Activated B cell treated with CpG ODN at 0.5 μM for 24 hours (primary cell): ENCODE measurements at places on chromosomes 6 and 20. TPM values are rescaled to one million over a fixed set of nuclear protein-coding genes. Genes with fewer than 3 reads are reported as not detected.

GRCh38 chr6:144947398-144947976 lies 662.4 kb downstream of the UTRN start:
- no peaks in the 10 kb centered on the region for H3K4me1 ChIP-seq
- peaks cover 17% of the 10 kb centered on the region for H3K27me3 ChIP-seq
- H3K27ac ChIP-seq: no peak overlapping the region
- no peak for DNase-seq

GRCh38 chr6:129140526-129140925 lies 257.6 kb downstream of the LAMA2 start:
- DNase-seq: no peak
- no peaks in the 10 kb centered on the region for H3K36me3 ChIP-seq
- H3K4me1 ChIP-seq: no peaks in the 10 kb centered on the region
- H3K27me3 ChIP-seq: no peaks in the 10 kb centered on the region
- no peak overlapping the region for H3K27ac ChIP-seq

GRCh38 chr20:39010496-39010895 lies 48.4 kb downstream of the DHX35 start:
- no peaks in the 10 kb centered on the region for H3K4me1 ChIP-seq
- DNase-seq: no peak
- no peak overlapping the region for H3K27ac ChIP-seq

GRCh38 chr6:168226902-168227318 lies 92.7 kb downstream of the DACT2 start:
- H3K27ac ChIP-seq: no peak overlapping the region
- no peaks in the 10 kb centered on the region for H3K27me3 ChIP-seq
- no peak for DNase-seq
- H3K36me3 ChIP-seq: no peaks in the 10 kb centered on the region

The ZMYND8 gene
- total RNA-seq: 42.6 and 44.7 TPM in 2 replicates

GRCh38 chr6:110589865-110590513 lies 113.6 kb upstream of the SLC22A16 start:
- peak overlapping the region; percentile 15 for H3K4me3 ChIP-seq
- H3K36me3 ChIP-seq: peaks cover 2% of the 10 kb centered on the region
- H3K27ac ChIP-seq: peak overlapping the region; percentile 92
- no peaks in the 10 kb centered on the region for H3K27me3 ChIP-seq
- DNase-seq: peak; percentile 24

GRCh38 chr6:150600010-150600300 lies 270 bp downstream of the PLEKHG1 start:
- no peak for DNase-seq
- peaks cover 28% of the 10 kb centered on the region for H3K36me3 ChIP-seq
- H3K27ac ChIP-seq: no peak overlapping the region
- H3K4me1 ChIP-seq: peaks cover 63% of the 10 kb centered on the region
- no peaks in the 10 kb centered on the region for H3K27me3 ChIP-seq

GRCh38 chr20:2619961-2620595 lies 32.4 kb upstream of the NOP56 start:
- DNase-seq: no peak
- peaks cover 8% of the 10 kb centered on the region for H3K4me1 ChIP-seq
- H3K27ac ChIP-seq: no peak overlapping the region
- peaks cover 39% of the 10 kb centered on the region for H3K27me3 ChIP-seq
